ENCODE measurements at places on chromosomes 3 and 15.

DNA sequence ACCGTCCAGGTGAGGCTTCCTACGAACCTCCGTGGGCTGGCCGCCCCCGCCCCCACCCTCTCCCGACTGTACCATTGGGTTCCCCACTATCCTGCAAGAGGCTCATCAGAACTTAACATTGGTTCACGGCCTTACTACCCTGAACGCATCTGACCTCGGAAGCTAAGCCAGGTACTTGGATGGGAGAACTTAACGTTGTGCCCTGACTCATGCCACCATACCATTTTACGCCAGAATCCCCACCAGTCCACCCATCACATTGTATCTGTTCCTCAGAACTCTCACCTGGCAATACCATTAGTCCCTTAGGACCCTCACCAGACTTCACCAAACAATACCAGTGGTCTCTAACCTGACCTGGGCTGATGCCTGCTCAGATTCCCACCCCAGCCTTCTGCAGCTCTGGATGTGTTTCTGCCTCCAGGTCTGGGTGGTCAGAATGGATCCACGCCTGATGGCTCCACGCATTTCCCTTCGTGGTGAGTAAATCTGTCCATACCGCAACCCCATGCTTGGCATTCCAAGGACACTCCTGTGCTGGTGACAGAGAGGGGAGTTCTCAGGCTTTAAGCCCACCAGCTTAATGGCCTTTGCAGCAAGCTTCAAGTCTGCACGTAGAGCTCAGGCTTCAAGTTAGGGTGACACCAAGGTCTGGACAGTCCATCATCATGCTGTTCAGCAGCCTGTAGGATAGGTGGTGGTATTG lies 562 bp downstream of the TCTA start:
- DNase-seq = no peak

DNA sequence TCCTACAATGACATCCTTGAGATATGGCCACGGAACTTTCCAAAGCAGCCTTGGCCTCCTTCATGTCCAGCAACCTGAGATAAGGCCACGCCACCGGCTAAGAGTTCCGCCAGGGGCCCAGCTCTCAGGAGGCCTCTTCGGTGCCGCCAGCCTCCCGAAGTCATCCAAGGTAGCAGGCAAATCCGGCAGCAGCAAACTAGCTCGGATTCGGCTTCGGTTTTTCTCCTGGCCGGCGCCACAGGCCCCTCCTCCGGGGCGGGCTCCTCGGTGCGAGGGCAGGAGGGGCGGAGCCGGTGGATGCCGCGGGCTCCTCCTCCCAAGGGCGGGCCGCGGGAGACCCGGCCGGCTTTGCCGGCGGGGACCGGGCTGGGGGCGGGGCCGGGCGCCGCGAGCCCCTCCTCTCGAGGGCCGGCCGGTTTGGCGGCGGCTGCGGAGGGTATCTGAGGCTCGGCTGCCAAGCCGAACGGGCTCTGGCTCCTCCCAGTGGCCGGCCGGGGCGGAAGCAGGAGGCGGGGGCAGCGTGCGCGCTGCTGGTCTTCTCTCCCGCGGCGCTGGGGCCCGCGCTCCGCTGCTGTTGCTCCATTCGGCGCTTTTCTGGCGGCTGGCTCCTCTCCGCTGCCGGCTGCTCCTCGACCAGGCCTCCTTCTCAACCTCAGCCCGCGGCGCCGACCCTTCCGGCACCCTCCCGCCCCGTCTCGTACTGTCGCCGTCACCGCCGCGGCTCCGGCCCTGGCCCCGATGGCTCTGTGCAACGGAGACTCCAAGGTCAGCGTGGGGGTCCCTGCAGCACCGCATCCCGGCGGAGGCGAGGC lies at the start of gene GMPS:
Gene GMPS, plus strand, starts transcription at position 518 of the 812 bp plus-strand sequence. Its CDS starts 221 bp downstream, at position 739.
- DNase-seq = peak; percentile 92

DNA sequence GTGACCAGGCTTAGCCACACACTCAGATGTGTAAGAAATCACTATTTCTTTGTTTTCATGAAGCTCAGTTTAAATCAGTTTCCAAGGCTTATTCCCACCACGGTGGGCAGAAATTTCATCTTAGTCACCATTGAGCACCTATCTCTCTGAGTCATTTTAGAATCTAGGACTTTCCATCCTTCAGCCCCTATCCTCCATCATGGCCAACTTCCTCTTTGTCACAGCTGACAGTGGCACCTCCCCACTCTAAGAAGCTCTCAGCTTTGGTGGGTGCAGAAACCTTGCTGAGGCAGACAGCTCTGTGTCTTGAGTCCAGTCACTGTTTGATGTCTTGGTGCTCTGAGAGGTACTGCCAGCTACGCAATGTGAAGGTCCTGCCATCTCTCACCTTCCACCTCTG lies 32.9 kb downstream of the SNTN start:
- no peak for DNase-seq

DNA sequence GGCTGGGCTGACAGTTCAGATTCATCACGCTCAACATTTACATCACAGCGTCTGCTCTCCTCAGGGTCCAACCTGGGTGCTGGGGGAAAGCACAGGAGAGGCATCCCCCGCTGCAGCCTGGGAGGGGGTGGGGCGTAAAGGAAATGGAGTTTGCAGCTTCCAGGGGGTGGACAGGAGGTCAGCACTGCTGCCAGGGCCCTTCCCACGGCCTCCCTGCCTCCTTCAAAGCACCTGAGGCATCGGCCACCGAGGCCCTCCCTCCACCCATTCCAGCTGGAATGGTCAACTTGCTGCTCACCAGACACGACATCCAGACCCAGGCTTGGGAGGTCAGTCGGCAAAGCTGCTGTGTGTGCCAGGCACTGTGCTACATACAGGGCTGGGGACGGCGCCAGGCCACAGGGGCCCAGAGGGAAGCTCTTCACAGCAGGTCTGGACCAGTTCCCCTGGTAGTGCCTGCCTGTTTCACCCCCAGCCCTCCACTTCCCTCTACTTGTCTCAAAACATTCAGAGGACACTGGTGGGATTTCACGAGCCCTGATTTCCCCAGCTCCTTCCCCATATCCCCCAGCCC lies 120.7 kb downstream of the ANP32A start:
- DNase-seq = no peak

DNA sequence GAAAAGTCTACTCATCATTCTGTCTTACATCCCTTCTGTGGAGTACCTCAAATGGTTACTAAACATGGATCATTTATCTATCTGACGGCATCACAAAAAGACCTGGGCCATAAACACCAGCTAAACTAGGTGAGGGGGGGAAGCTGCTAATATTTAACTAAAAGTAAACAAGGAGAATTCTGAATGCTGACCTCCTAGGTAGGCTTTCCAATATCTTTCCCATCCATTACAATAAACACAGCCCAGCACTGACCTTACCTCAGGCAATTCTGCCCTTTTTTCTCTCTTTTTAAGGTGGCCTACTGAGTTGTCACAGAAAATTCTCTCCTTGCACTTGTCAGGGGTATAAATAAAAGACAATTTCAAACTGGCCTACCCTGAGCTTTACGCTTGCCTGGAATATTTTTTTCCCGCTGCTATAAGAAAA lies 33.1 kb downstream of the USF3 start:
- no peak for DNase-seq
